NCI-H226 (cell line): ENCODE measurements at places on chromosomes 5 and 9.

GRCh38 chr9:86749161-86749893 lies 198.0 kb downstream of the GAS1 start:
- no peak for DNase-seq

GRCh38 chr5:132321109-132321721 lies 27.0 kb downstream of the SLC22A4 start:
- DNase-seq: no peak

GRCh38 chr5:131329286-131329560 lies 65.4 kb downstream of the CDC42SE2 start:
- no peak for DNase-seq

- no peak for DNase-seq
Measured at GRCh38 chr9:12441506-12441905, 251.7 kb upstream of the TYRP1 start.

- DNase-seq: no peak
Measured at GRCh38 chr9:32486839-32487562, 39.0 kb downstream of the RIGI start.

GRCh38 chr9:108885643-108886348 lies 23.7 kb downstream of the ACTL7A start:
- peak; percentile 82 for DNase-seq

- DNase-seq: no peak
Measured at GRCh38 chr5:41722359-41722950, 147.8 kb downstream of the OXCT1 start.

DNA sequence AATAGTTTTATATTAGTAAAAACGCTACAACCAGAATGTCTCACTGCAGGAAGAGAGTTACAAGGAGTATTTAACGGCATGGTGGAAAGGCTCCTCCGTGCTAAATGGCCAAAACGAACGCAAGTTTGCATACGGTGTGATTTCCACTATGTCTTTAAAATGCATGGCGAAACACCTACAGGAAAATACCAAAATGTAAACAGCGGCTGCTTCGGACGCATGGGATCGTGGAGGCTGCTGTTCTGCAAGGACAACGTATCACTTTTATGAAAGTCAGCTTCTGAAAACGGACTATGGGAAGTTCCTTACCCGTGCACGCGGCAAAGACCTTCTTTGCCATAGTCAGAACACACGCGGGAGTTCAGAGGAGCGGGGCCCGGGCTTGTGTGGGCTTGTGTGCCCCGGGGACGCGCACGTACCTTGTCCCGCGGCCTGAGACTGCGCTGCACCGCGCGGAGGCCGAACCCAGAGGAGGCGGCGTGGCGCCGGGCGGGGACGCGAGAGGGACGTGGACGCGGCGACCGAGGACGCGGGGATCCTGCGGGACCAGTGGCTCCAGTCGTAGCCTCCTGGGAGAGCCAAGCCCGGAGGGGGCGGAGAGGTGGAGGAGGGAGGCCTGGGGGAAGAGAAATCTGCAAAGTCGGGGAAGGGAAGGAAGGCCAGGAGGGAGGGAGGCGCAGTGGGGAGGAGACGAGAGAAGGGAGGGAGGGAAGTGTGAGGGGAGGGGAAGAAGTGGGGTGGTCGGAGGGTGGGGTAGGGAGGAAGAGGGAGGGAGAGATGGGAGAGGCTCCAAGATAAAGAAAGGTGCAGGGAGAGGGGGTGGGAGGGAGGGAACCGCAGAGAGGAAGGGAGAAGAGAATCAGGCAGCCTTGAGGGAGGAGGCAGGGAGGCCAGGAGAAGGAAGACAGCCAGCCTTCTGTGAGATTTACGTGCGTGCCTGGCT lies at the start of gene CMBL:
Gene CMBL (minus strand): TSS at position 697 of the 943 bp plus-strand sequence. CDS start 17,140 bp downstream, outside the sequence.
- DNase-seq: no peak

DNA sequence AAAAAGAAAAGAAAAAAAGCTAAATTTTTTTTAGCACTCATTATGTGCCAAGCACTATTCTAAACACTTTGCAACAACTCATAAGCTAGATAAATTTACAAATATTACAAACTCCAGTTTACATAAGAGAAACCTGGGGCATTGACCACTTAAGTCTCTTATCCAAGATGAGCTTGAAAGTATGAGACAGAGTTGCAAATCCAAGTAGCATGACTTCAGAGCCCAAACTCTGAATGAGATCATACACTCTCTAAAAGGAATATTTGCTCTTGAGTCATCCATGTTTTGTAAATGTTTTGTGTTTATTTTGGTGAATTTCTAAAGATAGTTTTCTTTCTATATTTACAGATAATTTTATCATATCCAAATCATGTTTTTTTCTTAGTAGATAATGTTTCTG lies 4.0 kb upstream of the SHOC1 start:
- DNase-seq: peak; percentile 37

DNA sequence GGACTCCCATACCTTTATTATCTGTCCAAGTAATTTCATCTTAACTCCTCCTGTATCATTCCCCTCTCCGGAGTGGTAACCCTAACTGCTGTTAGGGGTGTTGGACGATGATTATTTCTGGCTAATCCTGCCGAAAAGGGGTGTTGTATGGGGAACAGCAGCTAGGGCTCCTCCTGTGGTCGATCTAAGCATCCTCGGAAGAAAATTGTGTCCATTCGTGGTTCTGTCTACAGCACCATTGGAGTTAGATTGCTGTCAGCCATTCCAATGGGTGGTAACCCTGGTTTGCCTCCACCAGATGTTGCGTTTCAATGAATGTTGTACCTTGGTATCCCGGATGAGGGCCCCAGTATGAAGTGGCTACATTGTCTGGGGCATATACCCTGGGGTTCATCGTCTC lies 35.6 kb upstream of the LMNB1 start:
- DNase-seq: no peak

DNA sequence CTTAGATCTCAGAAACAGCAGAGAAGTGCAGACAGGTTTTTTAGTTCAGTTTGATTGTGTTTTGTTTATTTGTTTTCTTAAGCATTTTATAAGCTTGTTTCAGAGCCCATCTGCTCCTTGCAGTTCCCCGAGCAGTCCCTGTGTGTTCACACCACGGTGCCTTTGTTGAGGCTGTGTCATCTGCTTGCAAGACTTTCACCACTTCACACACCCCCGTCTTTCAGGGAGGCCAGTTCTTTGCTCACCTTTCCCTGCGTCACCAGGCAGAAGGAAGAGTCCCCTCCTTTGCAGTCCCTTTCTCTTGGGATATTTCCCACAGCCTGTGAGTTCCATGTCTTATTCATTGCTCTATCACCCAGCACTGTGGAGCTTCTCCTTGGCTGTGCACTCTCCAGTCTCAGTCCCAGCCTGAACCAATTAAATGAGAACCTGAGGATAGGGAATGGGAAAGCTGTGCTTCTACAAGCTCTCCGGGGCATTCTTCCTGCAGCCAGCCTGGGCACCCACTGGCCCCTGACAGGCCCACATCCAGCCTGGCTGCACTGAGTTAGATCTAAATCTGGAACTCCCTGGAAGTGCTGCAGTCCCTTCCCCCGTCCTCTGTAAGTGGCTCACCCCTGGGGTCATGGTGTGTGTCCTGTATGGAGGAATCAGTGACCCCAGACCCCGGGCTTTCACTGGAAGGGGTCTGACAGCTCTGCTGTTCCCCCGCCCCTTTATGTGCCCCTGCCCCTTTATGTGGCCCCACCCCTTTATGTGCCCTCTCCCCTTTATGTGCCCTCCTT lies 5.5 kb downstream of the MVB12B start:
- DNase-seq: no peak

GRCh38 chr9:19875291-19875920 lies 86.6 kb upstream of the SLC24A2 start:
- DNase-seq: no peak

GRCh38 chr5:172931001-172931536 lies 28.2 kb upstream of the RPL26L1 start:
- DNase-seq: peak; percentile 100

- no peak for DNase-seq
Measured at GRCh38 chr9:124298646-124299235, 41.0 kb downstream of the NEK6 start.

DNA sequence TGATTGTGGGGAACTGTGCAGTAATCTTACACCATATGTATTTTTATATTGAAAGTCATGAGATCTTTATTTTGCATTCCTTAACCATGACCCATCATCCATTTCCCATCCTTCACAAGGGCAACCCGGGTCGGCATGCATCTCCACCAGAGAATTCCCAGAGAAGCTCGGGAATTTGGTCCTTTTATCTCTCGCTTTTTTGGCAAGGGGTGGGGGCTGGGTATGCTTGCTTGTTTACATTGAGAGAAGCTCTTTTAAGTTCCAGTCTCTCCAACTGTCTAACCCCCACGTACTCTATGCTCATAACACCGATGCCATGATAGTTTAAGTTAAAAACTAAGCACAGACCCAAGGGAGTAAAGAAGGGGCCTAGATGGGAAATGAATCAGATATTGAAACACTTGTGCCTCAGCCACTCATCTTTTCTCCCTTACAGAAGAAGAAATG lies 109.9 kb upstream of the NFIB start:
- DNase-seq: peak; percentile 89

DNA sequence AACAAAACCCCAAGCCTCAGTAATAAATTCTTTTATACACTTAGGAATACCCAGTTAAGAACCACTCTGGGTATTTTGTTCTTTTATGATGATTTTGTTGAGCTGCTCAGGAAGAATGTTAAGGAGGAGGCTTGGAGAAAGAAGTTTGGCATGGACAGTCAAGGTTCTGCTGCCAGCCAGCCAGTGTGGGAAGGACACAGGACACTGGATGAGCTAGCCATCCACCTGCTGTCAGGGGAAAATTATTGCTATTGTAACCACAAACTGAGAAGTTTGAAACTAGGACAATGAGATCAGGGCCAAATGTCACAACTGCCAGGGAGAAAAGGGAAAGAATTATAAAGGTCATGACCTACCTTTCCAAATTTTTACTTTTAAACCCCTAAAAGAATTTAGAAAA lies 25.9 kb upstream of the ADAMTSL1 start:
- no peak for DNase-seq

- no peak for DNase-seq
Measured at GRCh38 chr5:31720004-31720403, 81.1 kb downstream of the PDZD2 start.

DNA sequence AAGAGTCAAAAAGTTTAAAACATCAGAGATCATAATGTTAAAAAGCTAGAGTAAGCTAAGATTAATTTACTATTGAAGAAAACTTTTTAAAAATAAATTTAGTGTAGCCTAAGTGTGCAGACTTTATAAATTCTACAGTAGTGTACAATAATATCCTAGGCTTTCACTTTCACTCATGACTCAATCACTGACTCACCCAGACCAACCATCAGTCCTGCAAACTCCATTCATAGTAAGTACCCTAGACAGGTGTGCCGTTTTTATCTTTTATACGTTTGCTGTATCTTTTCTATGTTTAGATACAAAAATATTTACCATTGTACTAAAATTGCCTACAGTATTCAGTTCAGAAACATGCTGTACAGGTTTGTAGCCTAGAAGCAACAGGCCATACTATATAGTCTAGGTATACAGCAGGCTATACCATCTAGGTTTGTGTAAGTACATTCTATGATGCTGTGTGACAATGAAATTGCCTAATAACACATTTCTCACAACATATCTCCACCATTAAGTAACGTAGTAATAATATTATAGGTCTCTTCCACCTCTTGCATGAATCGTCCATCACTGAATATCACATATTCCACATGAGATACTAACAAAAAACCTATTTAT lies 59.2 kb downstream of the MEGF9 start:
- DNase-seq: peak; percentile 45

GRCh38 chr5:58446024-58446423 lies 13.9 kb downstream of the PLK2 start:
- no peak for DNase-seq

GRCh38 chr5:115392611-115393010 lies 96.2 kb upstream of the CCDC112 start:
- DNase-seq: no peak

GRCh38 chr5:96493219-96493790 lies 60.3 kb upstream of the PCSK1 start:
- DNase-seq: no peak

DNA sequence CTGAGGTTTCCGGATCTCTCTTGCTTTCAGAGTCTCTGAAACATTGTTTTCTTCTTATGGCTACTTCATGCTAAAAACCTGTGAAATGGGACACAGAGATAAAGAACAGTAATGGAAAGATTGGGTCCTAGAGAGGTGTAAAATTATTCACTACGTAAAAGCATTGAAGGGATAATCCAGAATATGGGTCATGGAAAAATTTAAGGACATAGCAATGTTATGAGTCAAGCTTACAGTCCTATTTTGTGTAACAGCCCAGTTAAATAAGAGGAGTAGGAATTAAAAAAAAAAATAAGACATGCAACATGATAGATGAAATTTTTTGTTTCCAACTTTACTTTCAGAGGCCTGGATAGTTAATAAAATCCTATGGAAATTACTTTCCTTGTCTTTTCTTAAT lies 61.9 kb upstream of the ELL2 start:
- DNase-seq: peak; percentile 65

- DNase-seq: no peak
Measured at GRCh38 chr5:67065237-67065636, 131.4 kb downstream of the CD180 start.

DNA sequence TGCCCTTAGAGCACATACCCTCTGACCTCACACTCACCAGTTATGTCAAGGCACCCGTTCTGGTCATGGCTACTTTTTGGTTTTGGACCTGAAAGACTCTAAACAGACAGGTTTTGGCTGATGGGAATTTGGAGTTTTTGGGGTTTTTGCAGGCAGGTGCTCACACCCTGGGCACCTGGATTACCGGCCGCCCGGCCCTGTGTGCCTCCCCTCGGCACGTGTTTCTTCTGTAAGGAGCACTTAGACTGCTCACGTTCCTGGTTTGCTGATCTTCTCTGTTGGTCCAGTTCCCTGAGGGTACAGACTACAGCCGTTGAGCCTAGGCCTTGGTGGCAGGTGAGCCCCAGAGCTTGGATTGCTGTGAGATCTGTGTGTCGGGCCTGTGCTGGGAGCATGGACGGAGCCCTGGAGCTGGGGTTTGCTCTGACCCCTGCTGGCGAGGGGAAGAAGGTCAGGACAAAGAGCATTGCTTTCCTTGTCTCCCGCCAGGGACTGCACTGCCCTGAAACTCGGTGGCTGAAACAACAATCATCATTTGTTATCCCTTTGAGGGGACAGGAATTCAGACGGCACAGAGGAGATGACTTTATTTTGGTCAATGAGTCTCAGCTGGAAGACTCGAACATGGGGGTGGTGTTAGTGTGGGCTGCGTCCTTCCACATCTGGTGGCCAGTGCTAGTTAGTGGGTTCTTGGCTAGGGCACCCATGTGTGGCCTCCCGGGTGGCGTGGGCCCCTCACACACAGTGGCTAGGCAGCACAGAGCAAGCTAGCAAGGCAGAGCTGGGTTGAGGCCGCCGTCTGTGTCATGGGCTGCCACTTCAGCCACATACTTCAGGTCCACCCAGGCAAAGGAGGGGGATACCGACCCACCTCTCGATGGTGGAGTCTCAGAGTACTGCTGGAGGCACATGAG lies 76.4 kb downstream of the EHMT1 start:
- DNase-seq: no peak

DNA sequence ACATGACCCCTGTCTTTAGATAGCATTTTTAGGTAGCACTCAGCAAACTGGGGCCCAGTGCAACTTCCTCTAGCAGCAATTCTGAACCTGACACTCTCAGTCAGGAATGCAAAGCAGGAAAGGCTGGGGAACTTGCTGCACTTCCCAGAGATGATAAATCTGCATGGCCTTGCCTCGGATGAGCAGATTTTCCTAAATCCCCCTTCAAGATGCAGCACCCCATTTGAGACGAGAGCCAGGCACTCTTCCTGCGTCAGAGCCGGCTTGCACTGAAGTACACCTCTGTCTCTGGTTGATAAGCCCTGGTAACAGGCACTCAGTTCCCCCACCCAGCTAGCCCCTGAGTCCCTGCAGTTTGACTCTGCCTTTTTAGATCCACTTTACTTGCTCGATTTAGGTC lies 296.7 kb upstream of the PANK3 start:
- peak; percentile 47 for DNase-seq
